ENCODE measurements at places on chromosomes 12 and 14.
A peak's percentile ranks its signal among the peaks of the same experiment; 100 is the strongest.

GRCh38 chr12:109731806-109732205 is 18.2 kb downstream of the FAM222A start:
- DNase-seq = peak; percentile 9

DNA sequence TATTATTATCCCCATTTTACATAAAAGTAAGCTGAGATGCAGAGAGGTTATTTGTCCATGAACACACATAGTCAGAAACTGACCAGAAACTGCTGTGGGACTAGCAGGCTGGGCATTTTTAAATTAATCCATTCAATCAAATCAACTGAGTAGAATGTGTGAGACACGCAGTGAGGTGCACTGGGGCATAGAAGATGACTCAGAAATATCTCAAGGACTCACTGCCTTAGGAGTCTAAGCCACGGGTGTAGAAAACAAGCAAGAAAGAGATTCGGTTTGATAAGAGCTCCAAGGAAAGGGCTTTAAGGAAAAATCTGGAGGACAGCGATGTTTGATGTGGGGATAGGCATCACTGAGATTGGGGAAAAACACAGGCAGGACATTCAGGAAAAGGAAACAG is 127.8 kb downstream of the ANO2 start:
- no peak for DNase-seq

DNA sequence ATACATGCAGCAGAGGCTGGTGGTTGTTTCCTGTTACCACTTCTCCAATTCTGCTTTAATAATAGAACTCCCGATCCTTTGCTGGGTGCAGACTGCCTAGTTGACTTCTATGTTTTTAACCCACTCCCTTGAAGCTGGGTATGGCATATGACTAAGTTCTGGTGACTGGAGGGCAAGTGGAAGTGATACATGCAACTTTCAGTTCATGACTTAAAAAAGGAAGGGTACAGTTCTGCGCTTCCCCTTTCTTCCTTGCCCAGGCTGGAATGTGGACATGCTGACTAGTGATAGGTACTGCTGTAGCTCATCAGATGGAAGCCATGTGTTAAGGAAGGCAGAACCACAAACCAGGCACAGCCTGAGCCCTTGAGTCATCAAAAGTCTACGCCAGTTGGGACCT is 2.4 kb upstream of the A2M start:
- no peak for DNase-seq

GRCh38 chr14:24845851-24846250 is 204.1 kb downstream of the STXBP6 start:
- no peak for DNase-seq

DNA sequence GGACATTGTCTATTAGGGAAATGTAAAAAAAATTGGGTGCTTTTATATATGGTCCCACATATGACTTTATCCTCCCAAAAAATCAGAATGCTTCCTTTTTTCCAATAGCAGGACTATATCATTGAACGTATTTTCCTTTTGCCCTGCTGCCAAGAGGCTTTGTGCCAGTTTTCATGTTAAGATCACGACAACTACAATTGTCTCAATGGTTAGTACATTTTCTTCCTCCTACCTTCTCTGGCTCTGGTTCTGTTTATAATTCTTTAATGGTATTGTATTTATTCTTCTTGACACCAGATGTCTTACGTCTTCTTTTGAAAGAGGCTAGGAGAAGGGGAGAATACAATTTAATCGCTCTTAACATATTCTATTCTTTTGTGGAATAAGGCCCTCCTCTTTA is 106.9 kb downstream of the ANO6 start:
- DNase-seq = no peak

DNA sequence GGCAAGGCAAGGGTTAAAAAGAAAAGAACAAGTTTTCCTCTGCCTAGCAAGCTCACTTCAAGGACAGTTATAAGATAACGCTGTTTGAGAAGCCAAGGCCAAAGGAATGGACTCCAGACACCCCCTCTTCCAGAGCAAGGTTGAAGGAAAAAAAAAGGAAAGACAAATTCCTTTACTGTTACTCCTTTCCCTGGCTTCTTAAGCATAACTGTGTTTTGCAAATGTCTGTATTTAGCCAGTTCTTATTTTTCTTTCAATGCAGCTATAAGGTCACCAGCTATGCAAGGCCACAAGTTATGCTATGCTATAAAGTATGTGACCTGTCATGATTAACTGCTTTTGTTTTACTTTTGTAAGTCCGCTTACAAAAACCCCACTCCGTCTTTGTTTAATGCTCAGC is 26.6 kb downstream of the ZNF410 start:
- no peak for DNase-seq

- DNase-seq = no peak
These were observed 114.4 kb downstream of the LMNTD1 start for GRCh38 chr12:25438638-25439037.

- no peak for DNase-seq
These were observed 9.7 kb downstream of the XPOT start for GRCh38 chr12:64413884-64414283.

DNA sequence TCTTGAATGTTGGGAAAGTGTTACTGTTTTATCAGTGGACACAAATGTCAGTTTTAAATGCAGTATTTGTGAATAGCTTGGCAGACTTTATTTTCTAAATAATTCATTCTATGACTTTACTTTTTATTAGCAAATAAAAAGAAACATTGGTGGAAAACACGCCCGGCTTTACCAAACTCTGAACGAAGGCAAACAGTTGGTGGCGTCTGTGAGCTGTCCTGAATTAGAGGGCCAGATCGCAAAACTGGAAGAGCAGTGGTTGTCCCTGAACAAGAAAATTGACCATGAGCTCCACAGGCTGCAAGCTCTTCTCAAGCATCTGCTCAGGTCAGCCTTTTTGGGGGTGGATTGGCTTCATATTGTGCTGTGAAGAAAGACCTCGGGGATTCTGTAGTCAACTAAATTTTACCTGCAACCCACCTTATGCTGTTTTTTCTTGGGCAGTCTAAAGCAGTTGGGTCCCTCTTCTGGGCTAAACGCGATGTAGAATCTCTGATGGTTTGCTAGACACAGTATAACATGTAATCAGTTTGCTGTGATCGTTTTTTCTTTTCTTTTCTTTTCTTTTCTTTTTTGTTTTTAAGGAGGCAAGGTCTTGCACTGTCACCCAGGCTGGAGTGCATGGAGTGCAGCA is 156.4 kb downstream of the ESR2 start:
- DNase-seq = peak; percentile 72

GRCh38 chr14:71722885-71723284 is 209.3 kb upstream of the RGS6 start:
- DNase-seq = no peak

DNA sequence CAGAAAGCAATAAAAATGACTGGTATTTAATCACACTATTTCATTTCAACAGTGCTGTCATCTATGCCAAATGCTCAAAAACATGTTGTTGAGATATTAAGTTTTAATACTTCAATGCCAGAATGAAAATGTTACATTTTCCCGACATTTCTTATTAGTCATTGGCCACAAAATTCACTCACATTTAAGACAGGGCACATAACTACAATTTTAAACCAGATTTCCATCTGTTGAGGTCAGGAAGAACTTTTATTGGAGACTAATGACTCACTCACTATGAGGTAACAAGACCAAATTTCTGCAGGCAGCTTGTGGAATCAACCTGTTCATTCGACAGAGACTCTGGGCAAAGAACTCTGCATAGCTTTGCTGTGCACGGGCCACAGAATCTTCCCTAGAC is 36.8 kb downstream of the PPTC7 start:
- DNase-seq = no peak

GRCh38 chr12:91892081-91892855 is 253.4 kb downstream of the BTG1 start:
- no peak for DNase-seq

DNA sequence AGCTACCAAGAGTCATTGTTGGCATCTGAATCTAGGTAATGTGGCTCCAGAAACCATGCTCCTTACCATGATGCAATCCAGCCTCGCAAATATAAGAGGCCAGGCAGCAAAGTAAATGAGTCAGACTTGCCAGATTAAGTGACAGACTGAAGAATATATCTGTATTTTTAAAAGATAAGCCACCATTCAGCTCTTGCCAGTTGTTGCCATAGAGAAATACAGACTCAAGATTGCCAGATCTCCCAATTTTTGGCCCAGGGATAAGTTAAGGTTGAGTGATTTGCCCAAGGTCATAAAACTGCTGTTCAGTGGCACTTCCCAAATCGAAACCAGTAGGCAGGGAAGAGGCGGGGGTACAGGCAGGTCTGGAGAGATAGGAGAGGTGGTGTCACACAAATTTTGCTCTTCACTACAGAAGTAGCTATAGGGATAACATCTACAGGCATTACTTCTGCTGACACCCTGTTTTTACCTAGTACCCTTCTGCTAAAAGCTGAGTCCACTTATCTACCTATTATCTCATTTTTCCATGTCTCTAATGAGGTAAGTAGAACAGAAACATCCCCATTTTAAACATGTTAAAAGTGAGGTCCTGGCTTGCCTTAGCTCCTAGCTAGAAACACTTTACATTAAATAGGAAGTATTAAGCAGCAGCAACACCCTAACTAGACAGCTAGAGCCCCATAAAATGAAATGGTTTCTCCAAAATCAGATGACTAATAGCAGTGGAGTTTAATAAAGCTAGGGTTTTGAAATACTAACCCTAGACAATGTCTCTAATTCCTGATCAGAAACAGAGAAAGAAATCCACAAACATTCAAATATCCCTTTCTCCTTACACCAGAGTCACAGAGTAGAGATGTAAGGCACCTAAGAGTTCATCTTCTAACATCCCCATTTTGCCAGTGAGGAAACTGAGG is 19.5 kb downstream of the DCAF5 start:
- peak; percentile 47 for DNase-seq

GRCh38 chr14:42731480-42731879 is 1124.8 kb downstream of the LRFN5 start:
- no peak for DNase-seq

- no peak for DNase-seq
These were observed 62.5 kb upstream of the PTPRR start for GRCh38 chr12:70982991-70983390.

- DNase-seq = no peak
These were observed 42.2 kb upstream of the MANSC4 start for GRCh38 chr12:27822076-27822712.

GRCh38 chr12:78636231-78636855 is 228.2 kb upstream of the SYT1 start:
- DNase-seq = no peak

GRCh38 chr14:92675976-92676375 is 72.5 kb downstream of the LGMN start:
- DNase-seq = no peak

Data from adrenal gland (tissue), 19 donors.